Psoas muscle (tissue), 8 donors: ENCODE measurements at places on chromosomes 7 and 10. TPM values are rescaled to one million over a fixed set of nuclear protein-coding genes. Genes with fewer than 3 reads are reported as not detected.

Gene BAMBI
- total RNA-seq = 0.89 TPM

Gene UCN3
- not detected for total RNA-seq

Gene SYNPO2L
- 132 TPM for total RNA-seq

Gene PLAU
- total RNA-seq = 18.2 TPM

Gene GRID1
- total RNA-seq = 0.24 TPM

Gene VWDE
- total RNA-seq = not detected

Gene LIPJ
- 0.30 TPM for total RNA-seq

Gene CDC14C
- not detected for total RNA-seq

Gene VPS37D
- 0.18 TPM for total RNA-seq

Gene PPP1R3C
- total RNA-seq = 89.6 TPM

Gene FBXO24
- total RNA-seq = 0.13 TPM

Gene HMX3
- total RNA-seq = not detected

Gene GNAI1
- 11.3 TPM for total RNA-seq

Gene ABCA13
- 0.06 TPM for total RNA-seq

Gene PRTFDC1
- 0.50 TPM for total RNA-seq

Gene CALD1
- total RNA-seq = 26.5 TPM

Gene TAS2R38
- total RNA-seq = not detected

Gene FAM13C
- 13.5 TPM for total RNA-seq

Gene TFEC
- total RNA-seq = 0.90 TPM

Gene IL15RA
- total RNA-seq = 9.6 TPM

Gene TNS3
- total RNA-seq = 47.6 TPM

Gene PRLHR
- total RNA-seq = not detected
